ENCODE measurements at places on chromosomes 11 and 22.

DNA sequence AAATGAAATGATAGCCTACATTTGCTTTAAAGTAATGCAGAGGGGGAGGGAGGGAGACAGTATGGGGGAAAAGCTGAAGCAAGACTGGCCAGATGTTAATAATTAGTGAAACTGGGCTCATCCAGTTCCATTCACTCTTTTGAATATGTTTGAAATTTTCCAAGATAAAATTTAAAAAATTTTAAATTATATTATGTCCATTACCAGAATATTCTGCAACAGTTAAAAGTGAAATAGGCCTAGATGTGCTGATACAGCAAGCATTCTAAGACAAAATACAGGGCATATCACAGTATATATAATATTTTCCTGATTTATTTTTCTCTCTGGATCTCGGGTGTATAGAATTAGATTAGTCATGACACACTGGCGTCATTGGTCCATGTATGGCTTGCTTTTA is 13.6 kb upstream of the ZNRF3 start:
- DNase-seq: no peak

- DNase-seq: no peak
Measured at GRCh38 chr22:35341090-35341874, 39.6 kb upstream of the HMOX1 start.

- no peak for DNase-seq
Measured at GRCh38 chr22:27293721-27294445, 507.7 kb downstream of the MN1 start.

- no peak for DNase-seq
Measured at GRCh38 chr22:36938028-36938425, 24.6 kb downstream of the CSF2RB start.

DNA sequence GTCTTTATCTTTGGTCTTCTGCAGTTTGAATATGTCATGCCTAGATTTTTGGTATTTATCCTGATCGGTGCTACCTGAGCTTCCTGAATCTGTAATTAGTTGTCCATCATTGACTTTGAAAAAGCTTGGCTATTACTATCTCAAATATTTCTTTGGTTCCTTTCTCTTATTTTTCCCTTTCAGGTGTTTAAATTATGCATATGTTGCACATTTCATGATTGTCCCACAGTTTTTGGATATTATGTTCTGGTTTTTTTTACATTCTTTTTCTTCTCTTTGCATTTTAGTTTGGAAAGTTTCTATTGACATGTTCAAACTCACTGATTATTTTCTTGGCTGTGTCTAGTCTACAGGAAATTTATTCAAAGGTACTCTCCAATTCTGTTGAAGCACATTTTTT is 840.3 kb upstream of the LRRC4C start:
- DNase-seq: no peak

GRCh38 chr22:17705951-17706900 is 67.7 kb downstream of the BCL2L13 start:
- peak; percentile 32 for DNase-seq

DNA sequence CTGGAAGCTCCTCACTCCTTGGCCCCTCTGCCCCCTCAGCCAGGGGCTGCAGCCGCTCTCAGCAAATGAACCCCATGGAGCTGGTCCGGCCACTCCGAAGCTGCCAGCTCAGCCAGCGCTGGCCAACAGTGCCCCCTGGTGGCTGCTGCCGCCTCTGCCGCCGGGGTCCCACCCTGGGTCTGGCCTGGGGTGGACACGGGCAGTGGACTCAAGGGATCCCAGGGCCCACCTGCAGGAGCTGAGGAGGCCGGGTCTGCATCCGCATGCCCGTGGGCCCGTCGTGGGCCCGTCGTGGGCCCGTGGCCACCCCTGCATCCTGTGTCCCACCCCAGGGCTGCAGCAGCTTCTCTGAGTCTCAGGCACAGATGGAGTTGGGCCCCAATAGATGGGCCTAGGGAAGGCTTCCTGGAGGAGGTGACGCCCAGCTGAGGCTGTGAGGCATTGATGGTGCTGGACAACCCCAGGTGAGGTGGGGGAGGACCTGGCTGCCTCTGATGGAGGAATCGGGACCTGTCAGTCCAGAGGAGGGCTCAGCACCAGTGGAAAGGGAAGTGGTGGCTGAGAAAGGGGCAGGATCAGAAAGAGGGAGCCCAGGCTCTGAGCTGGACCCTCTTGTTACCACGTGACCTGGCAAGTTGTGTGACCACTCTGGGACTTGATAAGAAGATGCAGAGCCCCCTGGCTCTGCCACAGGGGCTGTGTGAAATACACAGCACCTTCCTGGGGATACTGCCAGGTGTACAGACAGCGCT is 522.3 kb downstream of the BRD1 start:
- DNase-seq: peak; percentile 22

- DNase-seq: no peak
Measured at GRCh38 chr22:31870890-31871289, 73.4 kb upstream of the YWHAH start.

GRCh38 chr11:2901854-2902783 is 16.5 kb upstream of the CDKN1C start:
- peak; percentile 96 for DNase-seq

GRCh38 chr22:43213051-43213450 is 26.1 kb upstream of the TTLL12 start:
- DNase-seq: no peak

DNA sequence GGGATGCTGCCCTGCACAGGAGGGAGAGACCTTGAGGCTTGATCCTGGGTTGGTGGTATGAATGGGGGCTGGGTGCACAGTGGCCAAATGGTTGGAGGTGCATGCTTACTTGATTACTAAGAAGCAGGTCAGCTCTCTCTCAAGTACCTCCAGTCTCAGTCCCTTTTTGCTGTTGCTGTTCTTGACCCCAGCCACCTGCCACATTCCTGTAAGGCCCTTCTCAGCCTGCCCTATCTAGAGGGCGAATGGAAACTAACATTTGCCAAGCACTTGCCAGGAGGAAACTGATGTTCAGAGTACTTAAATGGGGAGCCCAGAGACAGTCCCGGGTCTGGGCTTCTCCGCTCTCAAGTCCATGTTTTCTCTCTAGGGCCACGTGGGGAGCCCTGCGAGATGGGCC is 39.9 kb downstream of the CABIN1 start:
- no peak for DNase-seq

DNA sequence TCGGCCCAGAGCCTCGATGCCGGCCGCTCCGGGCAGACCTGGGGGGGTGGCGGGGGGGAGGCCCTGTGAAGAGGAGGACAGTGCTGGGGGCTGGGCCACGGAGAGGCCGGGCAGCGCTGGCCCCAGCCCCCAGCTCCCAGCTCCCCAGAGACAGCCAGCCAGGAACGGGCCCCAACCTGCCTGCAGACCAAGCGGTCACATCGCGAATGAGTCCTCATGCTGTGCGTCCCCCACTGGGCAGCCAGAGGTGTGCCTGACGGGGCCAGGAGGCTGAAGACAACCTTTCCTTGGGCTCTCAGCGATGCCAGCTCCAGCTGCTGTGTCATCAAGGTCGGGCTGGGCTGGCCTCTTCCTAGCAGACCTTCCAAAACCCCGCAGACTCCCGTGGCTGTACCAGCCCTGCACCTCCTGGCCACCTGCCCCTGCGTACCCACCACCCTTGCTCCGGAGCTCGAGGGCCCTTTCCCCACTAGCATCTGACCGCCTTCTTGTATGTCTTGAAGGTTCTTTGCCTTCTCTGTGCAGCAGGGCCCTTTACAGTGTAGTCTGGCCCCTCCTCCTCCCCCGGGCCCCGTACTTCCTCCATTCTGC is 88.4 kb downstream of the CDKN1C start:
- DNase-seq: peak; percentile 11

All from uterus (tissue), 4 donors.